ENCODE measurements at places on chromosomes 5 and 9. TPM values are rescaled to one million over a fixed set of nuclear protein-coding genes. Genes with fewer than 3 reads are reported as not detected.
A peak's percentile ranks its signal among the peaks of the same experiment; 100 is the strongest.

PCDHB9 gene
- total RNA-seq = 3.8 TPM

SPATA31A7 gene
- total RNA-seq = not detected

GRCh38 chr9:95036676-95037075 is 280.8 kb downstream of the FANCC start:
- no peak for DNase-seq

SPINK13 gene
- total RNA-seq = not detected

DNA sequence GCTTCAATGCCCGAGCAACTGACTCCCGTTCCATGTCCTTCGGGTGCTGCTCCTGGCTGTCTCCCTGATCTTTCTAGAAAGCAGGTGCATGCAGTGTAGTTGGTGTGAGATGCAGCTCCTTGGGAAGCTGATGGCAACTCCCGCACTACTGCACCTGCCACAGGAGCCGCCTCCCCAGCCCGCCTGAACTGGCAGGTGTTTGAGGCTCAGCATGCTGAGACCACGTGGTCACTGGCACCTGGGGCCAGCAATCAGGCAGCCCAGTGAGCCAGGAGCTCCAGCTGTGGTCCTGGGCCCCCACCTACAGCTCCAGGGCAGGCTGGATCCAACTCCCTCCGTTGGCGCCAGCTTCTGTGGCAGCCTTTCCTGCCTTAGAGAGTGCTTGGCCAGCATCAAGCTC is 111.5 kb downstream of the ICE1 start:
- no peak for DNase-seq

DNA sequence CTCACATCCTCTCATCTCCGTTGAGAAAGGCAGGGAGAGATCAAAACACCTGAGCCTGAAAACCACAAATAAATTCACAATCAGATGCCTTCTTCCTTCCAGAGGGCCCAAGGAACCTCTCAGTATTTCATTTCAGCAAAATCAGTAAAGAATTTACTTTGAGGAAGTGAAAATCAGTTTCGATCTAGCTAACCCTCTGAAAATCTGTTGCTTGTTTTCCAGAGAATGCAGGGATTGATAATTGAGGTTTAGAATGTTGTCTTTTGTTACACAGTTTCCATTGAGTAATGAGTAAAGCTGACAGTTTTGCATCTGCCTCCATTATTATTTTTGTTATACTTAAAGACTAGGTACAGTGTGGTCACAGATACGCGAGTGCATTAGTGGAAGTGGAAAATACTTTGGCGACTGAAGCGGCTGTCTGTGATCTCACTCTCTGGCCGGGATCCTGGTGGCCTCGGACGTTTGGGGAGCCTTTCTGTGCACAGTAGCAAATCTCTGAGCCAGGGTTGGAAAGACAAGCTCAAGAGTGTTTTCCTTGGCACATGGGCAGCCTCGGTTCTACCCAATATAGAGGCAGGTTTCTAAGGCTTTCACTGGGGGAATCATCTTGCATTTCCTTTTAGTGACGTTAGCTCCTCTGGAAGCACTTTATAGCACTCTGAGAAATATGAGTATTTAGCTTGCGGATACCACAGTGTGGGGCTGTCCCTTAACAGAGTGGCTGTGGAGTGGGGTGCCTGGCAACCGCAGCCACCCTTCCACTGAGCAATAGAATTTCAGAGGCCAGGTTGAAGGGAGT is 32.2 kb upstream of the ANGPTL2 start:
- DNase-seq = peak; percentile 19

RBM18 gene
- 12.8 TPM for total RNA-seq

PSD2 gene
- not detected for total RNA-seq

FNBP1 gene
- total RNA-seq = 22.4 TPM

HACD4 gene
- 3.9 TPM for total RNA-seq

- DNase-seq = no peak
Observed at GRCh38 chr5:95081500-95081960, 203.4 kb downstream of the MCTP1 start.

PCDHGB7 gene
- total RNA-seq = 22.9 TPM

DNA sequence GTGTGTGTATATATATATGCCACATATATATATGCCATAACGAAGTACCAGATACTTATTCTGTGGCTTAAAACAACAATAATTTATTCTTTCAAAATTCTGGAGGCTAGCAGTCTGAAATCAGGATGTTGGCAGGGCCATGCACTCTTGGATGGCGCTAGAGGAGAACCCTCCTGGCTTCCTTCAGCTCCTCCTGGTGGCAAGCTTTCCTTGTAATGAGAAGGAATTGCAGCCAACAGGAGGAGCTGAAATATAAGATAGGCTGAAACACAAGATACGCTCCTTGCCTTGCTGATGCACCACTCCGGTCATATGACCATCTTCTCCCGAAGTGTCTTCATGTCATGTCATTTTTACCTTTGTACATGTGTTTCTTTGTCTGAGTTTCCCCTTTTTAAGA is 368.1 kb upstream of the CTNND2 start:
- no peak for DNase-seq

DNA sequence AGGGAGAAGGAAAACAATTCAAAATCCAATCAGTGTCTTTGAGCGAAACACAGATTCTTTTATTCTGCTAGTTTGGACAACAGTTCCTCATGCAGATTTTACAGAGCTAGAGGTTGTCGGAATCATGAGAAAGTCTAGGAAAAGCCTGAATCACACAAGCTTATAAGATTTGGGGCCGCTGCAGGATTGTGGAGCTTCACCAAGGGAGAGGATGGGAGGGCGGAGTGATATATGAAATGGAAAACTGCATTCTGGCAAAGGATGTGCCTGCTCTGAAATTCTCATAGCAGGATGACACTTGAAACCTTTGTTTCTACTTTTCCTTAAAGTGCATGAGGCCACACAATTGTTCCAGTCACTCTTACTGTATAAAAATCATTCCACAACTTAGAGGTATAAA is 134.3 kb downstream of the OR2K2 start:
- DNase-seq = no peak

DNA sequence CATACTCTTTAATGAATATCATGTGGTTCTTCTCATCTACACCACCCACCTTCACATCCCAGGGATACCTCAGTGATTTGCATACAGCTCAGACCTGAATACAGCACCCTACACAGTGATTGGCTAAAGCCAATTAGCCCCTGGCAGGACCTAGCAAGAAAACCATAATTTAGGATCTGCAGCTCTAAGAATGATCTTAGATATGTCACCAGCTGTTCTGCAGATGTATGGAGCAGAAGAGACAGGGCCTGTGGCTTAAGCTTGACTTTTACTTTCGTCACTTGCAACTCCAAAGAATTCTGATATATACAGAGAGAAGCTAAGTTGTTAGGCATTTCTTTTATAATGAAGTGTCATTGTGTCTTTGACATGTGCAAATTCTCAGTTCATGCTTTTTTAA is 483.2 kb upstream of the C9orf72 start:
- DNase-seq = no peak

FGFR4 gene
- total RNA-seq = 24.1 TPM

- no peak for DNase-seq
Observed at GRCh38 chr9:130173666-130173983, 1.4 kb downstream of the NCS1 start.

DNA sequence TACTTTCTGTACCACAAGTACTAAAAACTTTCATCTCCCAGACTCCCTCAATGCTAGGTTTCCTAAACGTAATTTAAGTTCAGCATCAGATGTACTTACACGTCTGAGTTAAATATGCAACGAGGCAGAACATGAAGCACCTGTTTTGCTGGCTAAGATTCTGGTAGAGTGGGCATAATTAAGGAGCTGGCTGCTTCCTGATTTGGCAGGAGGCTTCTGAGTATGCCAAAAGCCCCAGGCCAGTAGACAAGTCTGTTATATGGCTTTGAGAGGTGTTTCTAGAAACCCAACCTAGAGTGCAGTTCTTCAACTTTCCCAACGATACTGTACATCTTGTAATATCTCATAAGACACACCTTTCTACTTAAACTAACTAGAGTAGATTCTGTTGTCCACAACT is 13.6 kb downstream of the TICAM2 start:
- no peak for DNase-seq

DNA sequence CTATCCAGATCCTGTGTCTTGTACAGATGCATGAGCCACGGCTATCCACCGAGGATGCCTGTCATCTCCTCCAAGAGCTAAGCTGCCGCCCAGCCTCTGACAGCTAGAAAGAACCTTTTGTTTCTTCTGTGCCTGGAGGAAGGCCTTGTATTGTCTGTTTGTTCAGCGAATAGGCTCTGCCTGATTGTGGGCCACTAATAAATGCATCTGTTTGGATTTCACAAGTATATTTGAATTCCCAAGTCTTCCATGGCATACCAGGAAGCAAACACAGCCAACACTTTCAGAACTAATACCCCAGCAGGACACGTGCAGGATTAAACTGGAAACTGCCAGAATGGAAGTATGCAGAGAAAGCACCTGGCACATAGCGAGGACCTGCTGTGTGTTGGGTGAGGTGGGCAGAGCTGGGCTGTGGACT is 92.7 kb upstream of the NEURL1B start:
- no peak for DNase-seq

GRCh38 chr5:172110260-172110815 is 77.7 kb downstream of the STK10 start:
- no peak for DNase-seq

- DNase-seq = no peak
Observed at GRCh38 chr5:62650197-62650596, 71.6 kb downstream of the LRRC70 start.

DNA sequence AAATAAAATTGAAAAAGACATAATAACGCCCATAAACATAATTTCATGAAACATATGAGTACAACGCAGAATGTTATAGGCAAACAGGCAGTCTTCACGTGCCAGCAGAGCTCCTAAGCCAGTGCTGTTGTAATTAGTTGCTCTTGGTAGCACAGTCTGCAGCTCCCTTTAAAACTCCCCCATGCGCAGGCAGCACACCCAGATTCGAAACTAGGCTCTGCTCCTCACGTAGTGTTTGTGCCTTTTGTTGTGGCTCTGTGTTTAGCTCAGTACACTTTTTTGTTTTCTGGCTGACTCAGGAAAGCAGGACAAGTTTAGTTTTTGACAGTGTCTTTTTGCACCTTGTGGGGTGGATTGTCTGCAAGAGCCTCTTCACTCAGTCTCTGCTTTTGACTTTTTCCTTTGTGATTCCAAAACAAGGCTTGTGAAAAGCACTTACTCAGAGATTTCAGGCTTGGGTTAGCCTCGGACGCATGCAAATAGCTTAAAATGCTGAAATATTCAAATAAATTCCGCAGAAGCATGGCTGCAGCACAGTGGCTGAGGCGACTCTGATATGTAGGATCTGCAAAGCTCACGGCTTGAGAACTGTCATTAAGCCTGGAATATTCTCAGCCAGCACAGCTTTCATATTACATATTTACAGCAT is 113.6 kb downstream of the IRX1 start:
- no peak for DNase-seq

GRCh38 chr9:85108746-85109145 is 439.2 kb downstream of the NTRK2 start:
- no peak for DNase-seq

MSX2 gene
- total RNA-seq = 0.54 TPM

GRCh38 chr9:91945277-91946085 is 4.5 kb downstream of the ROR2 start:
- DNase-seq = peak; percentile 53

GRCh38 chr5:123610209-123610608 is 98.2 kb downstream of the CSNK1G3 start:
- DNase-seq = no peak

SHOC1 gene
- total RNA-seq = not detected

DNA sequence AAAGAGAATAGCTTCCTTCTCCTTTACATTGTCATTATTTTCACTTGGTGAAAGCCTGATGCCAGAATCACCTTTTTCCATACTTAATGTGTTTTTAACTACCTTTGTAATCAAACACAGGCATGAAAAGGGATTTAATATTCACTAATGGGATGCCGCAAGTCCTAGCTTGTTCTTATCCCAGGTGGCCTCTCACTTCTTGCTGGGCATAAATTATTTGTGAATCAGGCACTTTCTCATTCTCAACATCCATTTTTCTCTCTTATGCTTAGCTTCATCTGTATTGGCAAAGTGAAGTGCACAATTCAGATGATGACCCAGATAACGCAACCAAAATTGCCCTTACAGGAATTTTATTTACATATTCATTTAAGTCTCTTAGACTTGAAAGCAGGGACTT is 10.9 kb downstream of the ACTL7B start:
- DNase-seq = no peak

- DNase-seq = peak; percentile 58
Observed at GRCh38 chr5:11384441-11385250, 519.6 kb downstream of the CTNND2 start.

- no peak for DNase-seq
Observed at GRCh38 chr5:133122711-133123110, 70.9 kb downstream of the HSPA4 start.

DNA sequence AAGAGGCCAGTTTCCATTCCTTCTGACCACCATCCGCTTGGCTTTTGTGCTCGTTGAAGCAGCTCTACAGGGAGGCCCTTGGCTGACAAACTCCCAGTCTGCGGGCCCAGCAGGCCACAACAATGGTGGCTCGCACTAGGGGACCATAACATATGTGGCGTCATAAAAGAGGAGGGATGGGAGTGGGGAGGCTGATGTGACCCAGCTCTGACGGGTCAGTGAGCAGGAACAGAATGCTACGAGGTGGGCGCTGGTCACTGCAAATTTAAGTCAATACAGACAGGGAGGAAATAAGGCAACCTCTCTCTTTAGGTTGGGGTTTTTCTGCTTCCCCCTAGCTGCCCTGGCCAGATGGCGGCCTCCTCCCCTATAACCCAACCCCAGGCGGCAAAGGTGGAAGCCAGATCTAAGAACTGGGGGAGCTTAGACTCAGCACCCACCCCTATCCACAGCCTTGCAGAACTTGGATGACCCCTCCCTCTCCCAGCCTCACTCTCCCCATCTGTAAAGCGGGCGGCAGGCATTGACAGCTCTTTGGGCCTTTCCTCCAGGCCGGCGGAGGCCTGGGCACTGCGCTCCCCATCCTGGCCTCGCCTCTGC is 778 bp downstream of the FRRS1L start:
- DNase-seq = peak; percentile 21

IL3 gene
- total RNA-seq = not detected

DNA sequence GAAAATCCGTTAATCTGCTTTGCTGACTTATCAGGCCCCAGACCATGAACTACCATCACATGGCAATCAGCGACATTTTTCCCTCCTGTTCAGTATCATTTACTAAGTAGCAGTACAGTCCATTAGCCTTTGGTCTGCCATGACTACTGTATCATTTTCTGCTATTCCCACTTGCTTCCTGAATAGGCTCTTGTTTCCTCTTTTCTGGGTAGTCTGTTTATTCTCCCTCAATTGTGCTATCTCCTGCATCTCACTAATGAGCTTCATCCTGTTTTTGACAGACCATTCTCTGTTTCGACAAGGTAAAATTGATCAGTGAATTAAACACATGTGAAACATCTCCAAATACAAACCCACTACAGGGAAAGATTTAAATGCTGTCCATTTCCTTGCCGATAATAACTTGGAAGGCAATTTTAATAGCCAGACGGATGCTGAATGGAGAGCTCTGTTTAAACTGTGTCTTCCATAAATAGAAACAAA is 263.5 kb upstream of the ANKRD55 start:
- DNase-seq = no peak

- DNase-seq = no peak
Observed at GRCh38 chr5:124669300-124669648, 77.2 kb downstream of the ZNF608 start.
